ENCODE measurements at places on chromosomes 6 and 20.

GRCh38 chr6:12535586-12536314 lies 180.8 kb upstream of the PHACTR1 start:
- H3K4me1 ChIP-seq, result no peaks in the 10 kb centered on the region
- no peak overlapping the region for H3K27ac ChIP-seq
- no peaks in the 10 kb centered on the region for H3K27me3 ChIP-seq
- H3K4me3 ChIP-seq, result no peak overlapping the region
- DNase-seq, result no peak
- no peaks in the 10 kb centered on the region for H3K36me3 ChIP-seq

- H3K36me3 ChIP-seq, result no peaks in the 10 kb centered on the region
- DNase-seq, result no peak
- H3K4me3 ChIP-seq, result no peak overlapping the region
- H3K27ac ChIP-seq, result no peak overlapping the region
Measured at GRCh38 chr6:162387718-162388382, 339.7 kb downstream of the PRKN start.

- no peak overlapping the region for H3K4me3 ChIP-seq
- no peaks in the 10 kb centered on the region for H3K4me1 ChIP-seq
- H3K27me3 ChIP-seq, result no peaks in the 10 kb centered on the region
Measured at GRCh38 chr20:13068336-13068735, 59.6 kb downstream of the SPTLC3 start.

DNA sequence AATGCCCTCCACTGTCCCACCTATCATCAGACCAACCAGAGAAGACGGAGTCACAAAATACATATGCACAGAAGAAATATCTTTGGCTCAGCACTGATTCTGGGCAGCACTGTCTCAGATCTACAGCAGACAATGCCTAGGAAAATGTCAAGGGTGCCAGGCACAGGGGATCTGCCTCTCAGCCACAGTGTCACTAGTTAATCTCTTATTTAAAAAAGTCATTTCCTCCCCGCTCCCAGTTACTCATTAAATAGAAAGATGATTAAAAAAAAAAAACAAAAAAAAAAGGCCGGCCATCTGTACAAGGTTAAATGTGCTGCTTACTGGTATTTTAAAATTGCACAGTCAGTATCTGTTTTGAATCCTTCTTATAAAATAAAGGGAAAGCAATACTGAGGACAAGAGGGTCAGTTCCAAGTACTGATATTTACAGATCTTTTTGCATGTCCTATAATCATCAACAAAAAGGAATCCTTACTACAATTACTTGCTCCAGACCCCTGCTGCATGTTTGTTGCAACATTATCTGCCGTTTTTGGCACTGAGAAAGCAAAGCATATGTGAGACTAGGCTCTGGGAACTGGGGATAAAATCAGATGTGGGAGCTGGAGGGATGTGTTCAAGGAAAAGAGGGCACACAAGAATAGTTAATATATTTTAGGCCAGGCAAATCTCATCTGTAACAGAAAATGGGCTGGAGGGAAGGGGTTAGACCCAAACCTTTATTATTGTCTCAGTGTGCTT lies 299.3 kb downstream of the KIF16B start:
- no peaks in the 10 kb centered on the region for H3K36me3 ChIP-seq
- no peaks in the 10 kb centered on the region for H3K4me1 ChIP-seq
- DNase-seq, result no peak
- no peaks in the 10 kb centered on the region for H3K27me3 ChIP-seq
- H3K4me3 ChIP-seq, result no peak overlapping the region

GRCh38 chr6:150310539-150310938 lies 58.3 kb upstream of the IYD start:
- no peak overlapping the region for H3K4me3 ChIP-seq
- H3K36me3 ChIP-seq, result no peaks in the 10 kb centered on the region
- no peaks in the 10 kb centered on the region for H3K27me3 ChIP-seq
- DNase-seq, result no peak
- no peaks in the 10 kb centered on the region for H3K4me1 ChIP-seq
- H3K27ac ChIP-seq, result no peak overlapping the region

DNA sequence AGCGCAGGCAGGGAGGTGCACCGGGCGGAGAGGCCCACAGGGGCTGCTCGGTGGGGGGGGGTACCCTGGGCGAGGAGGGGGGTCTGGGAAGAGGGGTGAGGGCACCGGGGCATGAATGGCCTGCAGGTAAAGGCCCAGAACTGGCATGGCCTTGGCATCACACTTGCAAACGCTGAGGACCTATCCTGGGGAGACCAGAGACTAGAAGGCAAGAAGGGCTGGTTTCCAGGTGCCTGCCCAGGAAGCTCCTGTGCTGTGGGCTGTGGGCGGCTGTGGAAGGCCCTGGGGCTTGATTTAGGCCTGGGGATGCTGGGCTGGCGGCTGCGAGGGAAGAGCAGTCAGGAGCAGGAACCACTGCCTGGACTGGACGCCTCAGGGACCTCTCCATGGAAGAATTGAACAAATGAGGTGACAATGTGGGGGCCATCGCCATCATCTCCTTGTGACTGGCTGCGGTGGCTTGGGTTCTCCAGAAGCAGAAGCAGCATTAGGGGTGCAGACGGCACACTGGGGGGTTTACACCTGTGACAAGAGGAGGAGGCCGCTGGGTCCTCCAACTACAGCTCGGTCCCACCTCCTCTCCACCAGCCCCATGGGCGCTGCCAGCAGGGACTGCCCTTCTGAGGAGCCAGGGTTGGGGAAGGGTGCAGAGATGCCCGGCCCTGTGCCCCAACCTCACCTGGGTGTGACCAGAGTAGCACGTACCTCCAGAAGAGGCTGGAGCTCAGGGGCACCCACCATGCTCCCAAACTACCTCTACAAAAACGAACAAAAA lies 32.1 kb upstream of the IRF4 start:
- no peaks in the 10 kb centered on the region for H3K4me1 ChIP-seq
- no peak overlapping the region for H3K4me3 ChIP-seq
- H3K27ac ChIP-seq, result no peak overlapping the region
- DNase-seq, result no peak

- no peaks in the 10 kb centered on the region for H3K36me3 ChIP-seq
- H3K27me3 ChIP-seq, result no peaks in the 10 kb centered on the region
- no peak overlapping the region for H3K27ac ChIP-seq
- no peak overlapping the region for H3K4me3 ChIP-seq
Measured at GRCh38 chr6:166476061-166476591, 93.4 kb upstream of the MPC1 start.

DNA sequence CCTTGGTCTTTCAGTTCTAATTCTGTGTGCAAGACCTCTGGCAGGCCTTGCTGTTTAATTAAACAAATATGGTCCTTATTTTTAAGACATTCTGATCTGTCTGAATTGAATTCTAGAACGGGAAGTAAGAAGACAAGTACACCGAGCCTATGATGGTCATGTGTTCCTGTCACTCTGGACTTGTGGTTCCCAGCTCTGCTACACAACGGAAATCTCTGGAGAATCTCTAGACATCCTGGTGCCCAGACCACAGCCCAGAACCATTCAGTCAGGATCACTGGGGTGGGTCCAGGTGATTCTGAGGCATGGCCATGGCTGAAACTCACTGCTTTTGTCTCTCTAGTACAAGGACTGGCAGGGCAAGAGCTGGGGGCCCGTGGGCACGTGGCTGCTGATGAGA lies 15.9 kb upstream of the KCNK16 start:
- no peaks in the 10 kb centered on the region for H3K4me1 ChIP-seq
- no peak overlapping the region for H3K27ac ChIP-seq
- no peaks in the 10 kb centered on the region for H3K27me3 ChIP-seq
- no peaks in the 10 kb centered on the region for H3K36me3 ChIP-seq
- DNase-seq, result no peak

- H3K27me3 ChIP-seq, result no peaks in the 10 kb centered on the region
- no peak for DNase-seq
- H3K36me3 ChIP-seq, result no peaks in the 10 kb centered on the region
Measured at GRCh38 chr6:1767481-1768246, 157.9 kb downstream of the FOXC1 start.

DNA sequence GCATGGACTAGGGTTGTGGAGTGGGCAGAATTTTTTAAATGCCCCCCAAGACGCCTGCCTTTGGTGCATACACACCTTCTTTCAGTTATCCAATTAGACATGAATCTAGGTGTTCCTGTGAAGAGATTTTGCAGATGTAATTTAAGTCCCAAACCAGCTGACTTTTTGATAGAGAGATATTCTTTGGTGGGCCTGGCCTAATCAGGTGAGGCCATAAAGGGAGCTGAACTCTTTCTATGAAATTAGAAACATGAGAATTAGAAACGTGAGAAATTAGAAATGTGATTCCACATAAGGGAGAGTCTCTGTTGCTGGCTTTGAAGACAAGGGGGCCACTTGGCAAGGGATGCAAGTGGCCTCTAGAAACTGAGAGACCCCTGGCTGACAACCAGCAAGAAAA lies 36.4 kb upstream of the TTPAL start:
- no peaks in the 10 kb centered on the region for H3K27me3 ChIP-seq
- DNase-seq, result no peak
- no peaks in the 10 kb centered on the region for H3K4me1 ChIP-seq
- no peak overlapping the region for H3K4me3 ChIP-seq

- H3K27me3 ChIP-seq, result no peaks in the 10 kb centered on the region
- H3K4me3 ChIP-seq, result no peak overlapping the region
- no peaks in the 10 kb centered on the region for H3K36me3 ChIP-seq
- no peak overlapping the region for H3K27ac ChIP-seq
Measured at GRCh38 chr6:2171728-2172127, 73.7 kb downstream of the GMDS start.

GRCh38 chr20:37886851-37887297 lies 16.1 kb upstream of the VSTM2L start:
- no peak overlapping the region for H3K27ac ChIP-seq
- no peaks in the 10 kb centered on the region for H3K27me3 ChIP-seq
- H3K4me3 ChIP-seq, result no peak overlapping the region
- no peaks in the 10 kb centered on the region for H3K36me3 ChIP-seq
- H3K4me1 ChIP-seq, result no peaks in the 10 kb centered on the region
- no peak for DNase-seq

GRCh38 chr6:18121580-18122127 lies 823 bp downstream of the NHLRC1 start:
- no peak for DNase-seq
- no peaks in the 10 kb centered on the region for H3K36me3 ChIP-seq
- no peaks in the 10 kb centered on the region for H3K4me1 ChIP-seq
- no peak overlapping the region for H3K27ac ChIP-seq
- no peaks in the 10 kb centered on the region for H3K27me3 ChIP-seq
- peak overlapping the region; percentile 51 for H3K4me3 ChIP-seq

DNA sequence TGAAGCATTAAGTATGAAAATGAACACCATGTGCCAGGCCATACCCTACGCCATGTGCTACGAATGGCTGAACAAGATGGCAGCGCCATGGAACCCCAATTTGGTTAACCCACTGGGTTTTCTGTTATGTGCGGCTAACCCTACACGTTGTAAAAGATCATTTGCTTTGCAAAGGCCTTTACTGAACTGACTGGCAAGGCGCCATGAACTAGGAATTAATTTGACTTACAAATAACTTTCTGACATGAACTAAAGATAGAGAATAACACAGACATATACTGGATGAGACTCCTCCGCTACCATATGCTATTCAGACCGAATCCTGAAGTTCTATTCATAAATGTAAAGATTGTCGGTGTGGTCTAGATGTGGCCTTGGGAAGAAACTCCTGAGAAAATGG lies 3.9 kb downstream of the CNKSR3 start:
- H3K36me3 ChIP-seq, result no peaks in the 10 kb centered on the region
- no peaks in the 10 kb centered on the region for H3K27me3 ChIP-seq
- H3K4me3 ChIP-seq, result no peak overlapping the region
- no peak overlapping the region for H3K27ac ChIP-seq

DNA sequence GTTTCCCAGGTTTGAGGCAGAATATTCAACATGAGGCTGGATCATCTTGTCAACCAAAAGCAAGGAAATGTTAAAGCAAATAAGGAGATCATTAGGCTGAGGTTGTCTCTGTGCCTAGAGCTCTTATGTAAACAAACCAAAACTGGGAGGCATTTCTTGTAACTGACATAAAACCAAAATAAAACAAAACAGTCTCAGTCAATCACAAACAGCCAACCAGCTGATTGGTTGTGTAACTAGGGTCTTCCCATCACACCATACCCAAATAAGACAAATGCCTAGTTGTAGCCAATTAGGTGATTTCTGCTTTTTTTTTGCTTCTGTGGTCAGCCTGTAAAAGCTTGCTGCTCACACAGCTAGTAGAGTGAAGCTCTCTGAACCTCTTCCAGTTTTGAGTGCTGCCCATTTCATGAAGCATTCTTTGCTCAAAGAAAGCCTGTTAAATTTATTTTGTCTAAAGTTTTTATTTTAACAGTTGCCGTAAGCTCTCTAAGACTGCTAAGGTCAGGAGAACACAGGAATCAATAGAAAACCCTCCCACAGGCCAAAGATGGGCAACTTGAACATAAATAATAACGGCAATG lies 8.9 kb upstream of the FITM2 start:
- H3K27me3 ChIP-seq, result no peaks in the 10 kb centered on the region
- H3K27ac ChIP-seq, result no peak overlapping the region
- H3K4me3 ChIP-seq, result no peak overlapping the region
- H3K4me1 ChIP-seq, result no peaks in the 10 kb centered on the region
- no peak for DNase-seq

- no peaks in the 10 kb centered on the region for H3K4me1 ChIP-seq
- no peaks in the 10 kb centered on the region for H3K27me3 ChIP-seq
- H3K27ac ChIP-seq, result no peak overlapping the region
Measured at GRCh38 chr6:63787021-63787420, 151.4 kb downstream of the PHF3 start.

DNA sequence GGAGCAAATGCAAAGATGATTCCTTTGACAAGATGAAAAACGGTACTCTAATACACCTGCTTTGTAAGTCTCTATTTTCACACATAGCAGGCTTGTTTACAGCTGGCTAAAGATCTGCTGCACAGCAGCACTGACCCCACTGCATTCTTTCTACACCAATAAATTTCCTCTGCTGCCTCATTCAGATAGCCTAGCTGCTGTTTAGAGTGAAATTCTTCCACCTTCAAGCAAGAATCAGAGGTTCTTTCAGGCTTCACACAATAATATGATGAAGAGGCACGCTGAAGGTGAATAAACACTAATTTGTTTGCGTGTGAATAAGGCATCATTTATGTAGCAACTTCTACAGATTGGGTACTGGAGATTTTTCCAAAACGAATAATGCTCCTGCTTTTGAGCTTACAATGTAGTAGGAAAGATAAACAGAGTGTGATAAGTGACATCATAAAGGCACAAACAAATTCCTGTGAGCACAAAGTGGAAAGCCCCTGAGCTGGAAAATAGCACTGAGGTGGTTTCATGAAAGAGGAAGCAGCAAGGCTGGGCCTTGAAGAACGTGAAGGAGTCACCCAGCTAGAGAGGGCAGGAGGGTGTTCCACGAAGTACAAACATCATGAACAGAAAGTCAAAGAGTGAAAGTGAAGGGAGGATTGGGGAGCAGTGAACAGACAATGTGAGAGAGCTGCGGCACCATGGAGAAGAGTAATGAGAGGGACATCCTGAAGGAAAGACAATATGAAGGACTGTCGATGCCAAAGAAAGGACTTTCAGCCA lies 543.4 kb downstream of the CD83 start:
- no peaks in the 10 kb centered on the region for H3K36me3 ChIP-seq
- no peak for DNase-seq
- H3K27me3 ChIP-seq, result no peaks in the 10 kb centered on the region
- H3K4me3 ChIP-seq, result no peak overlapping the region
- H3K4me1 ChIP-seq, result no peaks in the 10 kb centered on the region
